ENCODE measurements at places on chromosomes 4 and X. TPM values are rescaled to one million over a fixed set of nuclear protein-coding genes. Genes with fewer than 3 reads are reported as not detected.

CENPVL3 gene
- total RNA-seq: 2.0 TPM

CLIC2 gene
- not detected for total RNA-seq

- H3K4me1 ChIP-seq: no peaks in the 10 kb centered on the region
- H3K36me3 ChIP-seq: no peaks in the 10 kb centered on the region
Observed at GRCh38 chrX:95509474-95509873, 1175.2 kb upstream of the DIAPH2 start.

DNA sequence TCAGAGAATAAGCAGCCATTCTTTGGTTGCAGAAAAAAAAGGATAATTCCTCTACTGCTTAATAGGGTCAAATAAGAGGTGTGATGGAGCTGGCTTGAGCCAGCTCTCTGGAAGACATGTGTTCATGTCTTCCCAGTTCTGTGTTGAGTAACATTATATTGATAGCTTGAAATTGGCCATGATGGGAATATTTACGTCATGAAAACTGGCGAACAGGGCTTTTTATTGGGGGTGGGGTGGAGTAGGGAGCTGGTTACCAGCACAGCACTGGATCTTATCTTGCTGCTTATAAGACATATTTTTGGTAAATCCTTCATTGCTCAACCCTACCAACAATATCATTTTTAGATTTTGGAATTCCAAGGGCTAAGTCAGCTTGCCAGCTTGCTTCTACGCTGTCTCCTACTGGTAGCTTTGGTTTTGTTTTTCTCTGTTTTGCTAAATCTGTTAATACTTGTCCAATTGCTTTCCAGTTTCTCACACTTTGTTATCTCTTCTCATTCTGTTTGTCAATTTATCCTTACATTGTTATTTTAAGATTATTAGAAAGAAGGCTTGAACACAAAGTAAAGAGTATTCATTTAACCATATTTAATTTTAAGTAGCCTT lies 25.3 kb upstream of the GBA3 start:
- H3K4me1 ChIP-seq: peaks cover 3% of the 10 kb centered on the region
- no peak overlapping the region for H3K27ac ChIP-seq
- no peak for DNase-seq
- no peaks in the 10 kb centered on the region for H3K27me3 ChIP-seq
- no peak overlapping the region for H3K4me3 ChIP-seq
- H3K36me3 ChIP-seq: no peaks in the 10 kb centered on the region

NCAPG gene
- total RNA-seq: 2.6 TPM

Data from astrocyte (in vitro differentiated cells and primary cell).